Renal cortex interstitium (tissue), 15 donors: ENCODE measurements at places on chromosomes 1 and 21. TPM values are rescaled to one million over a fixed set of nuclear protein-coding genes. Genes with fewer than 3 reads are reported as not detected.

Gene LCE3E
- polyA plus RNA-seq: not detected

Gene ASCL5
- polyA plus RNA-seq: 0.12 TPM

Gene MPL
- 1.3 TPM for polyA plus RNA-seq

Gene ADAMTS1
- polyA plus RNA-seq: 98.2 TPM

Gene ALX3
- not detected for polyA plus RNA-seq

- no peak for DNase-seq
Observed at GRCh38 chr1:86706018-86706635, 1.8 kb downstream of the SH3GLB1 start.

DNA sequence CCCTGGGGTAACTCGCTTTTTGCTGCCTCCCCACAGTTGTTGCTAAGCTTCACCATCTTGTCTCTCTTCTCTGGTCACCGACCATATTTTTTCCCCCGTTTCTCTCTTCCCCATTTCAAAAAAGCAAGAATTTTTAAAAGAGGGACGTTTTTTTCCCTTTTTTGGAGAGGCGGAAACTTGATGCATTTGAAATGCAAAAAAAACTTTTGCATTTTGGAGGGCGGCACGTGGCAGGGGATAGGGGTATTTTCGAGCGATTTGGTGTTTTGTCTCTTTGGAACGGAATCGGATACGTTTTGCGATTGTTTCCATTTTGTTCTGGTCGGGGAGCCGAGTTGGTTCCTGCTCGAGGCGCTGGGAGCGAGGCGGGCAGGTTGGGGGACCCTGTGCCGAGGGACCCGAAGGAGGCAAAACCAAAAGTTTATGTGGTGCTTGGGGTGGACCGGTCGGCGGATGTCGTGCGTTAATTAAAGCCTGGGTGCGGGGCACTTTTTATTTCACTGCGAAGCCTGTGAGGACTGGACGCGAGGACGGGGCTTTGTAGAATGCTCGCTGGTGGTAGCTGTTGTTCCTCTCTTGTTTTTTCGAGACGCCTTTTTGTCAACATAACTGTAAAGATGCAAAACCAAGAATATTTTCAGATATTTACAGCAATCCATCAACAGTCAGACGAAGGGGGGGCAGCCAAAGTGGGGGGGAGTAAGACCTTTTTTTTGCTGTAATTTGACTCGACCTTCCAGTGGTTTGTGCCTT lies 884 bp downstream of the H3-3A start:
- no peak for DNase-seq

GRCh38 chr1:193060406-193060805 lies 994 bp downstream of the RO60 start:
- no peak for DNase-seq

- DNase-seq: no peak
Observed at GRCh38 chr1:150109586-150109985, 40.1 kb upstream of the PLEKHO1 start.

DNA sequence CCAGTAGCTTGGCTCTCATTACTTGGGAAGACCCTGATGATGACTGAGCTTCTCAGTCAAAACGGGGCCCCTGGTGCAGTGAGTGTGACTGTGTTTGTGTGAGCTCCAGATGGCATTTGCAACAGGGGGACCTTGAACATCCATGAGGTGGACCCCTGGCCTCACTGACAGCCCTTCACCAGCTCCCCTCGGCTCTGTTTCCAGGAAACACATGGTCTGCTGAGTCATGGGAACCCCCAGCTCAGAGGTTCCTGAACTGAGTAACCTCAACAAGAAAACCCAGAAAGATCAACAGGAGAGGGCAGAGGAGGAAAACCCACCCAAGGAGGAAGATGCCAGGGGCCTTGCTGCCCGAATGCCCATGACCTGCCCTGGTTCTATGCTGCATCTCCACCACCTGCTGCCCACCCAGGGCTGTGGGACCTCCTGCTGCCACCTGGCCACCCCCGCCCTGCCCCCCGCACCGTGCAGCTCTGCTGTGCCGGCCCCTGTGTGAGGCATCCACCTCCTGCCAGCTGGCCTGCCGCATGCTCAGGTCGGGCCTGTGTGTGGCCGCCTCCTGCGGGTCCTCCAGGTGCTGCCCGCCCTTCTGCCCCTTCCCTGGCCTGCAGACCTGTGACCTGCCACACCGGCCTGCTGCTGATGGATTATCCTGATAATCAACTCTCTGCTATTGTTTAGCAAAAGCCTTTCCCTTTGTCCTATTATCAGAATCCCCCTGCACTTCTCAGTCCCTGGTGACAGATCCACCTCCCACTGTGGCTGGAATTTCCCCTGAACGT lies 4.2 kb upstream of the KRTAP12-1 start:
- DNase-seq: no peak

DNA sequence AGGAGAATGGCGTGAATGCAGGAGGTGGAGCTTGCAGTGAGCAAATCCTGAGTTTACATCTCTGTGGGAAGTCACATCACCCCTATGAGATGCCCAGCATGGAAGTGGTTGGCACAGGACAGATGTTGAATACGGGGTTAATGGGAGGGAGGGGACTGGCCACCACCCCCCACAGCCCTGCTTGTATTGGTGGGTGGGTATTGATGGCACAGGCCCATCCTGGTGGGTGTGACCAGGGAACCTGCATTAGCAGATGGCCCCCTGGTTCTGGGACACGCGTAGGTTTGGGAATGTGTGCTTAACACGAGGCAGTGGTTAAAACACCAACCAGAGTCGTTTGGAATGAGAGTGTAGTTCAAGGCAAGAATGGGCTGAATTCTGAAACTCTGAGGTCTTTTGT lies 117.9 kb downstream of the PRDM2 start:
- no peak for DNase-seq

- no peak for DNase-seq
Observed at GRCh38 chr1:219626865-219627264, 14.0 kb upstream of the ZC3H11B start.

DNA sequence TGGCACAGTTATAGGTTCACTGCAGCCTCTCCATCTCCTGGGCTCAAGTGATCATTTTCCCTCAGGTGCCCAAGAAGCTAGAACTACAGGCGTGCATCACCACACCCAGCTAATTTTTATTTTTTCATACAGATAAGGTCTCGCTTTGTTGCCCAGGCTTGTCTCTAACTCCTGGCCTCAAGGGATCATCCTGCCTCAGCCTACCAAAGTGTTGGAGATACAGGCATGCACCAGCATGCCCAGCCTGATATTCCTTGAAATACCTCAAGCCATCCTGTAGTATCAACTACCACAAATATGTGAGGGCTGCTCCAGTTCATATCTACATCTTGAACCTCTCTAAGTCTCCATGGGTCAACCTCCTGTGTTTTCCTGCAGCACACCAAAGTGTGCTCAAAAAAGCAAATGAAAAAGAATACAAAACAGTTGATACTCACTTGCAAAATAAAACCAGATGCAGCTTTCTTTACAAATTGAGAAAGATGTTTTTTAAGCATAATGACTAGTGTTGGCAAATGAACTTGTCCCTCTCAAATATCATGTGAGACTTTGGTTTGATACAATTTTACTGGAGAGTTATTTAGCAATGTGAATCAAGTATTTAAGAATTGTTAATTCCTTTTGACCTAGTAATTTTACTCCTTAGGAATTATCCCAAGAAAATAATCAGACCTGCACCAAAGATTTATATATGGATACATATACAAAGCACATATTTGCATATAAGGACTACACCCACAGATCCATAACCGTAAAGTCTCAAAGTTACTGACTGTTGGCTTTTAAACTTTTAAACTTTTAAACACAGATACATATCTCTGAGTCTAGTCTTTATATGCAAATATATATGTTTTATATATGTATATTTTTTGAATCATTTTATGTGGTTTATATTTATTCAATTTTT lies 197.7 kb downstream of the NRIP1 start:
- DNase-seq: no peak

DNA sequence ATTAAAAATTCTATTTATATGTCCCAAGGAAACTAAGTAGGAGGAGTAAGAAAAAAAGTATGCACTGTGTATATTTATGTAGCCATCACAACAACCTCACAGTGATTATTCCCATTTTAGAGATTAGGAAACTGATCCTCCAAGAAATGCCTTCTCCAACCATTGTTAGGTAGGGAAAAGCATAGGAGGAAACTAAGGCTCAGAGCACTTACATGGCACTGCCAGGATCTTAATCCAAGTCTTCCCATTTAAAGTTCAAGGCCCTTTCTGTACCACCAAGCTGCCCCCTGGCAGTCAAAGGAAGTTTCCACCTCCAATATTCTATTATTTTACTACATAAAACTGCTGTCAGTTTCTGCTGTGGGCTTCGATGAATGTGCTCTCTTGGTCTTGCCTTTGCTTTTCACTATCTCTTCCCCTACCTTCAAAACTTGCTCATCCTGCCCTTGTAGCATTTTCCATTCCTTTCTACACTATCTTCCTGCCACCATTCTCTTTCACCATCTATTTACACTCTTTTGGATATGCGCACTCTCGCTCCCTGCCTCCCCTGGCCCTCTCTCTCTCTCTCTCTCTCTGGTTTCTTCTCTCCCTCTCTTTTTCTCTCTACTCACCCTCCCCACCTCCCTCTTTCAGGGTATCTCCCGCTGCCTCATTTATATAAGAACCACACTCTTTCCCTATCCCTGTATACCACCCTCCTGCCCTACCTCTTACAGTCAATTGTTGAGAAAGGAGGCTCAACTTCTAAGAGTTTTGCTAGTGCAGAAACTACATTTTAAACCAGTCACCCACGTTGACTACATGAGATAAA lies 34.0 kb downstream of the PUM1 start:
- no peak for DNase-seq
